ENCODE measurements at places on chromosomes 2 and 18.

- DNase-seq, result no peak
These were observed 466.4 kb downstream of the MEIS1 start for GRCh38 chr2:66901344-66901743.

DNA sequence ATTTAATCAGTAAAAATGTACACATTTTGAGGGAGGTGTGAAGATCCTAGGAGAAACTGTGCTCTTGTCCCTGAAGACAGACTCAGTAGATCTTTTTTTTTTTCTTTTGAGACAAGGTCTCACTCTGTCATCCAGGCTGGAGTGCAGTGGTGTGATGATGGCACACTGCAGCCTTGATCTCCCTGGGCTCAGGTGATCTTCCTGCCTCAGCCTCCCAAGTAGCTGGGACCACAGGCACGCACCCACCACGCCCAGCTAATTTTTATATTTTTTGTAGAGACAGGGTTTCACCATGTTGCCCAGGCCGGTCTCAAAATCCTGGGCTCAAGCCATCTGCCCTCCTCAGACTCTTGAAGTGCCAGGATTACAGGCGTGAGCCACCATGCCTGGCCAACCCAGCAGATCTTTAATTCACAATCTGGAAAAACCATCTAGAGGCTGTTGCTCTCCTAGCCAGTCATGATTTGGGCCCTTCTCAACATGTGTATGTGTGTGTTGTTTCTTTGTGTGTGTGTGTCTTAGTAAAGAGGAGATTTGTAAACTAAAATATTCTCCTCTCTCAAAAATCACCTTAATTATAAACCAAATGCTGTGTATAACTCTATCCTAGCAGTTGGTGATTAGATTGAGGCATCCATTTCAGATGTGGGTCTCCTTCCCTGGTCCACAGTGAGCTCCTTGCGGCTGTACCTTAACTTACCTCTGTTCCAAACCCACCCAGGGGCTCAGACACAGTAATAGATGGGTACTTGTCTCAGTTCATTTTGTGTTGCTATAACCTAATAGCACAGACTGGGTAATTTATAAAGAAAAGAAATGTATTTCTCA, 3.9 kb upstream of the MYCN start:
- DNase-seq, result no peak

DNA sequence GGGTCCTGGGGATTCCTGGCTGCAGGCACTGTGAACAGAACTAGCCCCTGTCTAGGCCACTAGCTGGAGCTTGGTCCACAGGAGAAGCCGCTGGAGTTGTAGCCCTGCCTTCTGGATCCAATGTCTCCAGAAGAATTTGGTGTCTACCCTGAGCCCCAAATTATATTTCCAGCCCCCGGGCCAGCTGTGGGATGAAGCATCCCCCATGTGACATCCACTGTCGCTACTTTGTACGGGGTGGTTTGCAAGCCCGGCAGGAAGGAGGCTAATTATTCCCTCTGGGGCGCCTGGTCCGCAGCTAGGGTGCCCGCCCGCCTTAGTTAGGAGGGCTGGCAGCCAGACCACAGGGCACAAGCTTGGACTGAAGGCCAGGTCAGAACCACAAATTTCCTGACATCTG, 106.5 kb downstream of the SMAD7 start:
- DNase-seq, result no peak

- no peak for DNase-seq
These were observed 432.4 kb downstream of the FBXO15 start for GRCh38 chr18:73715210-73715670.

- no peak for DNase-seq
These were observed 74.9 kb upstream of the ARL4C start for GRCh38 chr2:234571620-234572407.

GRCh38 chr18:58239879-58240278, 195.9 kb downstream of the NEDD4L start:
- DNase-seq, result no peak

DNA sequence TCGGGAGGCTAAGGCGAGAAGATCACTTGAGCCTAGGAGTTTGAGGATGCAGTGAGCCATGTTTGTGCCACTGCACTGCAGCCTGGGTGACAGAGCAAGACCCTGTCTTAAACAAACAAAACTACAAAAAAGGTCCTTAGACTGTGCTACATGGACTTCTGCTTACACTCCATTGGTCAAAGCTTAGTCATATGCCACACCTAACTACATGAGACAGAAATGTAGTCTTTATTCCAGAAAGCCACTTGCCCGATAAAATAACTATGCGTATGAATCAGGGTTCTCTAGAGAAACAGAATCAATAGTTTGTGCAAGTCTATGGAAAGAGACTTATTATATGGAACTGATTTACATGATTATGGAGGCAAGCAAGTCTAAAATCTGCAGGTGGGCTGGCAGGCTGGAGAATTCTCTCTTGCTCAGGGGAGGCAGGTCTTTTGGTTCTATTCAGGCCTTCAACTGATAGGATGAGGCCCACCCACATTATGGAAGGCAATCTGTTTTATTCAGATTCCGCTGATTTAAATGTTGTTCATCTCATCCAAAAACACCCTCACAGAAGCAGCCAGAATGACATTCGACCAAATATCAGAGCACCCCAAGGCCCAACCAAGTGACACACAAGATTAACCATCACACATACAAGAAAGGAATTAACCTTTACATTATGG, 114.4 kb upstream of the SIX2 start:
- DNase-seq, result no peak

Measured in stimulated activated CD4-positive, alpha-beta T cell treated with anti-CD3 and anti-CD28 coated beads, Interleukin-12 subunit alpha, Interleukin-12 subunit beta, amount 100 ng/mL, for 24 hours (primary cell).